ENCODE measurements at places on chromosomes 6 and 20.

DNA sequence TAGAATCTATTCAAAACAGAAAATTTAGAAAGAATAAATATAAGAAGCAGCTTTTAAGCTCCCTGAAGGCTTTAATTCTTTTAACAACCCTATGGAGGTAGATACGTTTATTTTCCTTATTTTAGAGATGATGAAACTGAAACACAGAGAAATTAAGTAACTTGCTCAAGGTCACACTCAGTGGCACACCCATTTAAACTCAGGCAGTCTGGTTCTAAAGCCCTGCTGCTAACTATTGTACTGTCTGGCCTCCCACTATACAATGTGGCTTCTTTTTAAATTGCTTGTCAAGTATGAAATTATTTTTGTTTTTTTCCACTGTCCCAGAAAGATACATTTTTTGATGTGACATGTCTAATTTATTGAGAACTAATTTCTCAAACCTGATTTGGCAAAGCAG lies 55.7 kb downstream of the FAM217A start:
- no peak for DNase-seq

DNA sequence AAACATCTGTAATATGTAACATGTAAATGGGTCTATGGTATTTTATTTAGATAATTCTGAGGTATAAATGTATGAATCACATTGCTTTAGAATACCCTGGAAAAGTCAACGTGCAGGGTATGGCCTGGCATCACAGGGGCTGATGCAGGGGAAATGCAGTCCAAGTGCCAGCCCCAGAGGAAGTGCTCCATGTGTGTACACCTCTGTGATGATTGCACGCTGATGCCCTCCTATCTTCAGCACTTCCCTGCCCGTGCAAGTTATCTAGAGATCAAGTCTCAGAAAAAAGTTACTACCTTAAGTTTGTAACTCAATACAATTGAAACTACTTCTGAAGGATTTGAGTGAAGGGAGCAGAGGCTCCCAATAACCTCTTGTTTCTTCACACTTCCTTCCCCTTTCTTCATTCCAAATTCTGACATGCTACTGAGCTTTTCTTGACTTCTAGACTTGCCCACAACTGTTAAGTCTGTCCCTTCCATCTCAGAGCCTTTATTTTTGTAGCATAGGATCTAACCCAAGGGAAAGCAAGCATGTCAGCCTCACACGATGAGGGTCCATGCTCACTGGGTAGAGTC lies 2.2 kb downstream of the SMLR1 start:
- no peak for DNase-seq

GRCh38 chr6:6509284-6509683 lies 79.2 kb upstream of the LY86 start:
- no peak for DNase-seq

DNA sequence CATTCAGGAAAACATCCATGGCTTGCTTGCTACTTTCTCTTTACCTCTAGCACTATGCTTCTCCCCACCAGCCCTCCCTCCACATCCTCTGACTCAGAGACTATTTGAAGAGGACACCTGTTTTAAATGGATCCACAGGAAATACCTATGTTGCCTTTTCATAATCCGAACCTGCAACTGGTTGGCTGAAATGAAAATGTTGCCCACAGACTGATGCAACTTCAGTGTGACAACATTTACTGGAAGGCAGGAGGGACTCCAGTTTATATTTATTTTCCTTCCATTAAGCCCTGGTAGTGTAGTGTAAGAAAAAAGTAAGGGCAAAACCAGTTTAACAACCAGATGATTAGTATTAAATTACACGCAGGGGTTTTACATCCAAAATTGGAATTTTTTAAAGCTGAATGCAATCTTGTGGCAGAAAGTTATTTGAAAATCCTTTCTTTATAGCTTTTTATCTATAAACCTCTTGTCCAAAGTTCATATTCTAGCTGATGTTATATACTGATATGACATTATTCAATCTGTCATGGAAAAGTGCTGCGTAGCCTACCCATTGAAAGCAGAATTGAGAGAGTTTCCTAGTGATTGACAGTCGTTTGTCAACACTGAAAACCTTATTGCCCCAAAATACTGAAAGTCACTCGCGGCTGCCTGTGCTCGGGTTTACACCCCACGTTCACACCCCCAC lies 881 bp upstream of the AIG1 start:
- no peak for DNase-seq

DNA sequence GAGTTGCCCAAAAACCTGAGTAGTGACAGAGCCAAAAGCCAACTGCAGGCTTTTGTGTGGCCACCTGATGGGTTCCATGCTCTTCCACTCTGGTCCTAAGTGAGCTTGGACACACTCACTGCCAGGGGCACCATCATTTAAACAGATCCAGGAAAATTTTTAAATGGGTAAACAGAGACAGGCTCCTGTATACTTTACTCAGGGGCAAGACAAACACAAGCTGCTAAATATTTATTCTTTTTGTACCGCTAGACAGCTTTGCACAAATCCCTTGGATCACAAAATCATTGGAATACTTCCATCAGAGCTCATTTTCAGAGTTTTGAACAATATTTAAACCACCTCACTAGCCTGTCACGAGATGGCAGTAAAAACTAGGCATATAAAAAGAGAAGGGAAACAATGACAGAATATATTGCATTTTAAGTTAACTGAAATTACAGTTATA lies 31.4 kb downstream of the GCLC start:
- no peak for DNase-seq

GRCh38 chr6:81859884-81860283 lies 107.4 kb upstream of the TENT5A start:
- no peak for DNase-seq

GRCh38 chr6:153511896-153512496 lies 380.9 kb upstream of the RGS17 start:
- no peak for DNase-seq

- DNase-seq, result no peak
These were observed 48.4 kb upstream of the CDYL start for GRCh38 chr6:4727671-4728435.

- no peak for DNase-seq
These were observed 47.1 kb downstream of the SLC26A8 start for GRCh38 chr6:35977308-35977707.

- DNase-seq, result no peak
These were observed 187.7 kb downstream of the UST start for GRCh38 chr6:148934539-148934938.

GRCh38 chr6:134802426-134803058 lies 147.4 kb downstream of the ALDH8A1 start:
- DNase-seq, result no peak

- no peak for DNase-seq
These were observed 14.8 kb upstream of the SERPINB9 start for GRCh38 chr6:2917801-2918445.

DNA sequence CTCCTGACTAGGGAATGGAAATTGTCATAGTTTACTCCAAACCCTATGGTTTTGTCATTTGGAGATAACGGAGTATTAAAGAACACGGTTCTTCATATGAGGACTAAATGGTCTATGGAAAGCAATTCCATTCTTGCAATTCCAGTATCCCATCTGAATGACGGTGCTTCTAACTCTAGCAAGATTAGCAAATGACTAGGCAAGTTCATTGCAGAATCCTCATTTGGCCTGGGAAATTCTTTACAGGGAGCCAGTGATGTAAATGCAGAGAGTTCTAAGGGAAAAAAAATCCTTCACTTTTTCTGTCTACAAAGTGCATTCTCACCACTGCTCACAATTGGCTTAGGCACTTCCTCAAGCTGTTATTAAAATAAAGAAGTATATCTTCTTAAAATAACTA lies 111.5 kb downstream of the MOXD1 start:
- no peak for DNase-seq

DNA sequence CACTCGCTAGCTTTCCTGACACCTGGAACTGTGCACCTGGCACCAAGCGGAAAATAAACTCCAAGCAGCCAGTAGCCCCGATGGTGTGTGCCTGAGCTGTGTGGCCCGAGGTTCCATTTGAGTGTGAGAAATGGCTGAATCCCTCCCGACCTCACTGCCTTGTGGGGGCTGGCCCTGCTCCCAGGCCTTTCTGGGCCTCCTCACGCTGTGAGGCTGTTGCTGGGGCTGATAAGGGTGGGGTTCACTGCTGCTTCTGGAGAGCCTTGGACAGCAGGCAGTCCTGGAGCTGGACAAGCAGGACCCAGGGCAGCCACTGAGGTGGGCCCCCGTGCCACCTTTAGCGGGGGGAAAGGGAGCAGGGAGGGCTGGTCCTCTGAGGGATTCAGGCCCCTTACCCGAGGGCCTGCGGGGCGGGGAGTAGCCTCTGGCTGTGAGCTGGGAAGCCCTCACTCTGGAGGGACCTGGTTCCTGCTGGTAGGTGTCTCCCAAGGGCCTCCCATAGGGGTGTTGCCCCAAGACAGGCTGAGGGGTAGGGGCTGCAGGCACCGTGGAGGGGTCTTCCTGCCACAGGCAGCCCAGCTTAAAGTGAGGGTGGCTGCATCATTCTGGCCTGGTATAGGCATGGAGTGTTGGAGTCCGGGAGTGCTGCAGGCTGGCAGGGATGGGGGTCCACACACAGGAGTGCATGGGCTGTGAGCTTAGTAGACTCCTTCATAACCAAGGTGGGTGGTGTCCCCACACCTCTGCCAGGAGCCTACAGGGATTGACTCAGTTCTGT lies 1.7 kb downstream of the PPDPF start:
- no peak for DNase-seq

- peak; percentile 84 for DNase-seq
These were observed 3.6 kb downstream of the GRM4 start for GRCh38 chr6:34142061-34142998.

- DNase-seq, result no peak
These were observed 6.0 kb downstream of the SLC17A9 start for GRCh38 chr20:62958388-62959100.

- DNase-seq, result no peak
These were observed 13.4 kb downstream of the PTK7 start for GRCh38 chr6:43089467-43089866.

GRCh38 chr20:2768632-2769015 lies 31.8 kb downstream of the CPXM1 start:
- no peak for DNase-seq

- no peak for DNase-seq
These were observed 55.1 kb upstream of the ISM1 start for GRCh38 chr20:13166011-13166410.

- DNase-seq, result no peak
These were observed 46.9 kb downstream of the SIRPA start for GRCh38 chr20:1942061-1942460.

GRCh38 chr6:66699385-66699784 lies 992.4 kb upstream of the EYS start:
- no peak for DNase-seq

DNA sequence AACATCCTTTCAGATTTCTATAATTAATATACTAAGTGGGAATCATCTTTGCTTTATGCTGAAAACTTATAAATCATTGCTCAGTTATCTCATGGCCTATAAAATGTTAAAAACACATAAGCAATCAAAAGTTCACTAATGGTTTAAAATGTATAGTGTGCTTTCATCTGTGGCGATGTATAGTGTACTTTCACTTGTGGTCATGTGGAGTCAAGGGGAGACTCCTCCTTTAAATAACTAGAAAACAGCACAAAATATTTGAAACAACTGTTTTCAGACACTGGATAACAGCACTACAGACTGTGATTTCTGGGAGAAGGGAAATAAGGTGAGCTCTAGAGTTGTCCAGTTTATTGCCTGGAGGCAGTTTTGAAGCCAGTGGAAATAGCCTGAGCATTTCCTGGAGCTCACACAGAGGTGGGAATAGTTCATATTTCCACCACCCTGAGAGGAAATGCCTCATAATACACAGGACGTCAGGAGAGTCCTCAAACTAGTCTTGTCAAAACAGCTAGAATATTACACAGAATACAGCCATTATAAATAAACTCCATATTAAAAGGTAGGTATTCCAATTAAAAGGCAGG lies 89.4 kb downstream of the CEP162 start:
- no peak for DNase-seq

- DNase-seq, result no peak
These were observed 15.4 kb upstream of the USP45 start for GRCh38 chr6:99530627-99531026.

DNA sequence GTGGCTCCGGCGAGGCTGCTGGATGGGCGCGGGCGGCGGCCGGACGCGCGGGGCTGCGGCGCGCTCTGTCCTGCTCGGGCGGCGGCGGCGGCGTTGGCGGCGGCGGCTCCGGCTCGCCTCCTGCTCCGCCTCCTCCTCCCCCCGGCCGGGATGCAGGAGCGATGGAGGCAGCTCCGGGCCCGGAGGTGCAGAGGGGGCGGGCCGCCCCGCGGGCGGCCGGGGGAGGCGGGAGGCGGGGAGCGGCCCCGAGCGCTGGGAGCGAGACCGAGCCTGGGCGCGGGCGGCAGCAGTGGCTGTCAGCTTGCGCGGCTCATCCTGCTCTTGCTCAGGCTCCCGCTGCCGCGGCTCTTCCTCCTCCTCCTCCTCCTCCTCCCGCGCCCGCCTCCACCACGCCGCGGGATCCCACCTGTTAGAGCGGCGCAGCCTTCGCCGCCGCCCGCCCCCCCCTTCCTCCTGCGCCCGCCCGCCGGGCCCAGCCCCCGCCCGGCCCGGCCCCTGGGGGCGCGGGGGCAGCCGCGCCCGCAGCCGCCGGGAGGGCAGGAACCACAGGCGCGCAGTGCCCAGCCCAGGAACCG lies at the start of gene NOL4L:
Gene NOL4L (minus strand): TSS at position 323 of the 575 bp plus-strand sequence. CDS start 443 bp downstream, outside the sequence.
- no peak for DNase-seq

GRCh38 chr6:50714487-50715379 lies 1.4 kb downstream of the TFAP2D start:
- DNase-seq, result no peak

GRCh38 chr6:87151781-87152525 lies 3.4 kb upstream of the ZNF292 start:
- DNase-seq, result peak; percentile 31

DNA sequence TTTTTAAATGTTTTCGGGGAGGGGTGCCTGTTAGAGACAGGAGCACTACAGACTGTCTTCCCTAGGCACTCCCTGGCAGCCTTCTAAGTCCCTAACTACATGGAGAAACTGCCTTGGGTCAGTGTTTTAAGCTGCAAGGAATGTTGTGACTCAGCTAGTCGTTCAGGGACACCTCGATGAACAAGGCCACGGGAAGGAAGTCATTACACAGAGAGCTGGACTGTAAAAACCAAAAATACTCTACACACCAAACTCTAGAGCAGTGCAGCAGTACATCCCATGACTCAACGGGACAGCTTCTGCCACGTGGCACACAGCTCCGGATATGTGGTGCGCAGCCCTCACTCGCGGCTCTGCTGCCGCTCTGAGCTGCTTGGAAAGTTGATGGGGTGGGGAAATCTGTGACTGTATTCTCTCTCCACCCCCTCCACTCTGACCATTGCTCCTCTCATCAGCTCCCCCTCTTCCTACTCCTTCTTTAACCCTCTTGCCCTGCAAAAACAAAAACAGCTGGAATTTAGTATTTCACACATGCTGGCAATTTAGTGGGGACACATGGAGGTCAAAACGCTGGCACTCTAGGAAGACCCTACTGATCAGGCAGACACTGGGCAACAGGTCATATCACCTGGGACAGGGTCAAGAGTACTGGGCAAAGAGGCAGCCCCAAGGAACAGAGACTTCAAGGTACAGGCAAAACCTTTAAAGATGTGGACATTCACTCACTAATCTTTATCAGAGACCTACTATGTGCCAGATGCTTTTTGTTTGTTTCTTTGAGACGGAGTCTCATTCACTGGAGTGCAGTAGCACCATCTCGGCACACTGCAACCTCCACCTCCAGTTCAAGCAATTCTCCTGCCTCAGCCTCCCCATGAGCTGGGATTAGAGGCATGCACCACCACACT lies 10.9 kb upstream of the LPIN3 start:
- DNase-seq, result no peak

GRCh38 chr6:161458201-161458951 lies 184.5 kb upstream of the AGPAT4 start:
- no peak for DNase-seq

Data from nucleus accumbens (tissue), 56 donors.